SK-N-DZ (cell line): ENCODE measurements at places on chromosomes 5 and 9.

- no peak for DNase-seq
These were observed 709 bp downstream of the UAP1L1 start for GRCh38 chr9:137077758-137078693.

- no peak for DNase-seq
These were observed 55.5 kb downstream of the MYO10 start for GRCh38 chr5:16880547-16880946.

- DNase-seq, result no peak
These were observed 4.3 kb upstream of the DHFR start for GRCh38 chr5:80659106-80659505.

DNA sequence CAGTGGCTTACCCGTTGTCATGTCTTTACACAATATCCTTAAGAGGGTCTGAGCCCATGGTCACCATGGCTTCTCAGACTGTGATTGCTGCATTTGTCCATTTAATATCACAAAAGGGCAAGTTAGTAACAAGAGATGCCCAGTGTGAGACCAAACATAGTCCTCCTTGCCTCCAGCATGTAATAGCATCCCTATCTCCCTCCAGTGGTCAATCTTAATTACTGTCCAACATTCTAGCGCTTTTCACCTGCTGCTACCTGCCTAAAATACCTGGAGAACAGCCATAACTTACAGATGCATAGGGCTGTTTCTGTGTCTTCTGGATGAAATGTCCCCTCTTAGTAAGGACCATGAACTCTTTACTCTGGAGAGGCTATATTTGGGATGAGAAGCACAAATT lies 267.2 kb upstream of the DAB2 start:
- no peak for DNase-seq

DNA sequence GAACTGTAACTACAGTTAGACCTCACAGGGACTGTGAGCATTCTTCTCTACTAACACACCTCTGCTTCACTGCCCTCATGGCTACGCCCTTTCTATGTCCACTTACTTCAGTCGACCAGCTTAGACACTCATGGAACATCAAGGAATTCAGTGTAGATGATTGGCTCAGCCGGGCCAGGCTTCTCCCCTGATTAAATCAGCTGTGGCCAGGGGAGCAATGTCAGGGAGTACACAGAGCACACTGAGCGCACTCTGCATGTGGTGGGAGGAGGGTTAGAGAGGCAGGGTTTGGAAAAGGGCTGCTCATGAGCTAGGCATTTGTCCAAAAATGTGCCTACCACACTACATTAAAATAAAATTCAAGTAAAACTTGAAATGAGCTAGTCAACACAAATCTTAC lies 400.5 kb downstream of the ARRDC3 start:
- peak; percentile 86 for DNase-seq

DNA sequence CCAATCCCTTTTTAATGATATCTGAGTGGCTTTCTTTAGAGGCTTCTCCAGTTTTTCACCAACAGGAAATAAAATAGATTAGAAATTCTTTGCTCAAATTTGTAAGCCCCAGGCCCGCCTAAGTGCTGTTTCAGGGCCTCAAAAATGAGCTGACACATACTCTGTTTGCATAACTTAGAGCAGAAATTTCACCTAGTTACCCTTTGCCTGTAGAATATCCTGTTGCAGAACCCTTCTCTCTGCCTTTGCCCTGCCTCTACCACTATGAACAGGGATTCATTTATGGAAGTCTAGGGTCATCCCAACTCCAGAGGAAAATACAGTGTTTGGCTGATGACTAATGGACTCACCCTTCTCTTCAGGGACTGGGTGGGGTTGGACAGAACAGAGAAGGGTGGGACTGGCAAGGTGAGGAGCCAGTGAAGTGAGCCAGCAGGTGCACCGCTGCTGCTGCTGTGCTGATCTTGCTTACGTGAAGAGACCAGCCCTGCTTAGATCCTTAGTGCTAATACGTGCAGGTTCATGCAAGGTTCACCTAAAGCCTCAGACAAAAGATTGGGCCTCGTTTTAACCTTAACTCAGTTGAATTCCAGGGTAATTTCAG lies 22.8 kb downstream of the OSTF1 start:
- no peak for DNase-seq
